ENCODE measurements at places on chromosomes 11 and 22.

GRCh38 chr11:86519064-86519911 lies 144.6 kb downstream of the CCDC81 start:
- DNase-seq, result no peak

- DNase-seq, result no peak
Measured at GRCh38 chr11:78149646-78150045, 10.2 kb upstream of the ALG8 start.

DNA sequence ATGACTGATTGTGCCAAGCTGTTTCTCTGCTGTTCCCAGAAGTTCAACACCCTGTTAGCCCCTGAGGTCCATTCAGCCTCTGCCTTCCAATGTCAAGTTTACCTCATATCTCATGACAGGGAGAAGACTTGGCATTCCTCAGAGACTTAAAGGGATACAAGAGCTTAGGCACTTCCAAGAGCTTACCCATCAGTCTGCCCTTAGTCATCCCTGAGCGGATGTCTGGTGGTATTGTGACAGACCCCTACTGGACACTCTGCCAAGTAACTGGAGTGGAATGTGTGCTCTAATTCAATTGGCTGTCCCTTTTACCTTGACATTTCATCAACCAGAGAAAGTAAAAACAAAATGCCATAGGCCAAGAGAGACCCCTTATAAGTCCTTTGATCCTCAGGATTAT lies 151.5 kb downstream of the AASDHPPT start:
- no peak for DNase-seq

DNA sequence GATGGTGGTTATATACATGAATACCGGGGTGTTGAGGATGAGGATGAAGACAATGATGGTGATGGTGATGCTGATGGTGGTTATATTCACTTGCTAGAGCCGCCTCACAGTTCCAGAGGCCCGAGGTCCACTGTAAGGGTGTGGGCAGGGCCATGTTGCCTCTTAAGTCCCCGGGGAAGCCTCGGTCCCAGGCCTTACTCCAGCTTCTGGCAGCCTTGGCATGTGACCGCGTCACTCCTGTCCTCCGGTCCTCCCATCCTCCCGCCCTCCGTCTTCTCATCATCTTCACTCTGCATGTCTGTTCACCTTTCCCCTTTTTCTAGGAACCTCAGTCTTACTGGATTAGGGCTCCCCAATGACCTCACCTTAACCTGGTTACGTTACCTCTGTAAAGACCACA lies 54.6 kb downstream of the IGLL1 start:
- DNase-seq, result no peak

DNA sequence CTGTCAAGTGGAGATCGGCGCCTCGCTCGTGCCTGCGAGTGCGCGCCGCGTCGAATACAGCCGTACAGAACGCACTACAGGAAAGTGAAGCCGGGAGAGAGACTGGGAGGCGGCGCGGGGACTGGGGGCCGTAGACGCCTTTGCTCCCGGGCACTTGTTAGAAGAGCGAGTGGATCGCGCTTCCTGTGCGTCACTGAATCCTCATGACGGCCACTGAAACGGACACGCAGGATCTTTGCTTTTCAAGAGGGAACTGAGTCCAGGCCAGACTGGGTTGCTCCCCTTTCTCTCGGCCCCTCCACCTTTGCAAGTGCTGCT lies 314 bp downstream of the RIC8A start:
- no peak for DNase-seq

DNA sequence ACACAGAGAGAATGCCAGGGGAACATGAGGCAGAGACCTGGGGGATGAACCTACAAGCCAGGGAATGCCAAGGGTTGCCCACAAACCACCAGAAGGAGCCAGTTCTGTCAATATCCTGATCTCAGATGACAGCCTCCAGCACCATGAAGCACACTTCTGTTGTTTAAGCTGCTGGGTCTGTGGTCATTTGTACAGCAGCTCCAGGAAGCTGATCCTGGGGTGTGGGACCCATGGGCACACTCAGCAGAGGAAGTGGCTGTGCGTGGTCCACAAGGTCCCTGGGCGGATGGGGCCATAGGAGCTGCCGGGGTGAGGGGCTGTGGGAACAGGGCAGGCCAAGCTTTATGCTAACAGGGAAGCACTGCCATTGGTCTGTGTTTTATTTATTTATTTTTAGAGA lies 12.1 kb downstream of the PPM1F start:
- DNase-seq, result no peak

- DNase-seq, result no peak
Measured at GRCh38 chr11:1958367-1958766, 11.2 kb downstream of the MRPL23 start.

DNA sequence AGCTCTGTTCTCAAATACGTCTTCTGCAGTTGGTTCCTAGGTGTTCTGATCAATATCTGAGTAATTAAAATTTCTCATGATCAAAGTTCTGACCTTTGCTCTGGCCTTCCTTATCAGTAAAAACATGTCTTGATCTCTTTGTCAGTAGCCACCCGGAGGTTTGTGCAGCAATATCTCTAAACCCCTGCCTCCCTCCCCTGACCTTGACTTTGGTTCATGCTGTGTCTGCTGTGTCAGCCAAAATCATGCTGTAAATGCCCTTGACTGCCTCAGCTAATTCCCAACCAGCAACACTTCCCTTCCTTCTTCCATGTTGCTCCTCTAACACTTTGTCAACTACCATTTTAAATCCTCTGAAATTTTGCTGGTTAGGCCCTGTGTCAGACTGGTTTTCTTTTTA lies 424.7 kb downstream of the FAM181B start:
- DNase-seq, result no peak

GRCh38 chr11:10298342-10298741 lies 4.3 kb upstream of the SBF2 start:
- no peak for DNase-seq

- DNase-seq, result no peak
Measured at GRCh38 chr11:62506413-62507124, 40.0 kb downstream of the AHNAK start.

DNA sequence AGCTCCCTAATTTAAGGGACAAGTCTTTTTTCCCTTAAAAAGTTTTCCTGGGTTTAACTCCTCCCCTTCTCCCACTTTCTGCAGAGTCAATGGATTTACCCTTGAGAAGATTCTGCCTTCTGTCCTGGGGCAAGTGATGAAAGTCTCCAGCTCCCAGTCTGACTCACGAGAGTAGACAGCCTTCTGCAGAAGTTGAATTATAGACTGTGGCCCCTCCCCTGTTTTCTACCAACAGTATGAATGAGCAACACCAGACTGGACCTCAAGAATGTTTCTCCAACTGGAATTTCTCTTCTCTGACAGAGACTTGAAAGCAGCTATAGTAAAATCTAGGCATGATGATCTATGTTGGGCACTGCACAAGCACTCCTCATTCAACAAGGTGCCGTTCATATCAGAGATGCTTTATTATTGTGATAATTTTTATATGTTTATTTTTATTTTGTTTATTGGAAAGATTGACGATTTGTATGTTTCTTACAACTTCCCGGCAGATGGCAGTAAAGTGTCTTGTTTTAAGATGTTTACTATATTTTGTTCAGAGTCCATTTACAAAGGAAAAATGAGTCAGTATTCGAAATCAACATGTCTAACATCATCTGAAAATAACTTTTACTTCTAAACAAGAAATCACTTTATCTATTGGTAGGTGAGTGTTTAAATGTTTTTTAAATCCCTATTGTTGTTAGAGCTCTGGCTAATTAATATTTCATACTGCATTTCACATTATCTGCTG lies 56.6 kb downstream of the LMO2 start:
- DNase-seq, result peak; percentile 18

GRCh38 chr11:58671983-58672633 lies 49.6 kb downstream of the CNTF start:
- DNase-seq, result no peak

DNA sequence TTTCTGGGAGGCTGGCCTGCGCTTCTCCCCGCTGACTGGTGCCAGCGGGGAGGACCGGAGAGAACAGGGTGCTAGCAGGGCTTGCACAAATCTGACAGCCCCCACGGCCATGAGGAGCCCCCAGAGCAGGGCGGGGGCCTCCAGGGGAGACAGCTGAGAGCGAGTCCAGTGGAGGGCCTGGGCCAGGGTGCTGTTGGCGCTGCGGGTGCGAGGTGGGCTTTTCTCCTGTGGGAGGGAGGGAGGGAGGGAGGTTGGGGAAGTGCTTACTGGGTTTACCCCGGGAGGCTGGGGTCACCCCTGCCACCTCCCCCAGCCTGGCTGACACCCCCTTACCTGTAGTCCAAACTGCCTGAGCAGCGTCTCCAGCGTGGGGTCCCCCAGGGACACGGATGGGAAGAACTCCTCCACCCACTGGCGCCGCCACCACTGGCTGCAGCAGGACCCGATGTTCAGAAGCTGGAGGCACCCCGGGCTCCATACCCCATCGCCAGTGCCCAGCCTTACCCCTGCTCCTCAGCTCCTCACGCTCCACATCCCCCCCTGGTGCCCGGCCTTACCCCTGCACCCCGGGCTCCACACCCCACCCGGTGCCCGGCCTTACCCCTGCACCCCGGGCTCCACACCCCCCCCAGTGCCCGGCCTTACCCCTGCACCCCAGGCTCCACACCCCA lies 3.9 kb downstream of the LMF2 start:
- DNase-seq, result no peak

DNA sequence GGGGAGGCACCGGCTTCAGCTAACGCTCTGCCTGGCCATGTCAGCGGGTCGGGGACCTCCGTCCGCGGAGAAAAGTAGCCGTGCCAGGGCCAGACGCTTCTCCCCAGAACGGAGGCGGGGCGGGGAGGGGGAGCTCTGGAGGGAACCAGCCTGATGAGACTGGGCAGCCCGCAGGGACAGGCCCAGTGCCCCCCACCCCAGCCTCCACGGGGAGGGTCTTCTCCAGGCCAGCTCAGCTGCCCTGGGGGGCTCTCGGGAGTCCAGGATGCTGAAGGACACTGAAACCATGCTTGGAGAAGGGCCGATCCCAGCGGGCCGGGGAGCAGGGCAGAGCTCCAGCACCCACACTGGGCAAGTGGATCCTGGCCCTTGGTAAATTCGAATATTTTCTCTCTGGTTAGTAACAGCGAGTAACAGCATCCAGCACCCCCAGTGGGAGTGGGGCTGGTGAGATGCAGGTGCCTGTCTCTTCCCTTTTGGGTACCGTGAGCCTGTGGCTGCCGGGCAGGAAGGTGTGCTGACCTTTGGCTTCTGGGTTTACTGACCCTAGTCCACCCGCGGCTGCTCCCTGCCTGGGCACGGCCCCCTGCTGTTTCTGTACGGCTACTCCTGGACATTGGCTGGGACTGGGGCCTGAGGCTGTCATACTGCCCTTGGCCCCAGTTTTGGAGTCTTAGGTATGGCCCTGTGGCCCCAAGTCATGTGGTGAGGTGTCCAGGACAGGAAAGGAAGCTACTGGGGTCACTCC lies 35.8 kb downstream of the GRAMD4 start:
- no peak for DNase-seq

- no peak for DNase-seq
Measured at GRCh38 chr11:13962562-13963168, at the start of gene SPON1. Gene SPON1, plus strand, starts transcription at chr11:13962723. Its CDS starts 182 bp downstream, at chr11:13962905.

DNA sequence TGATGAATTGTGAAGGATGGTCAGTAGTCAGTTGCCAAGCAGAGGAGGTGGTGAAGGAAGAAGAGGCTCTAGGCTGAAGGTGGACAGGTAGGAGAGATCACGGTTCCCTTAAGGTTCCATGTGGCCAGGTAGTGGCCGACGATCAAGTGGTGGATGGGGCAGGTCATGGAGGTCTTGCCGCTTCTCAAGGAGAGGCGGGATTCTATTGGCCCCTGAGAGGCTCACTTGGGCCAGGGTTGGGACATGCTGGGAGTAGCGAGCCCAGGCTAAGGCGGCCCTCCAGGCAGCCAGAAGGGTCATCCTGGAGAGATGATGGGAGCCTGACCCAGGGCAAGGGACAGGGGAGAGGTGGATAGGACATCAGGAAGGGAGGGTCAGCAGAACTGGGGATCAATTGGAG lies 20.9 kb upstream of the TMPRSS4 start:
- no peak for DNase-seq

DNA sequence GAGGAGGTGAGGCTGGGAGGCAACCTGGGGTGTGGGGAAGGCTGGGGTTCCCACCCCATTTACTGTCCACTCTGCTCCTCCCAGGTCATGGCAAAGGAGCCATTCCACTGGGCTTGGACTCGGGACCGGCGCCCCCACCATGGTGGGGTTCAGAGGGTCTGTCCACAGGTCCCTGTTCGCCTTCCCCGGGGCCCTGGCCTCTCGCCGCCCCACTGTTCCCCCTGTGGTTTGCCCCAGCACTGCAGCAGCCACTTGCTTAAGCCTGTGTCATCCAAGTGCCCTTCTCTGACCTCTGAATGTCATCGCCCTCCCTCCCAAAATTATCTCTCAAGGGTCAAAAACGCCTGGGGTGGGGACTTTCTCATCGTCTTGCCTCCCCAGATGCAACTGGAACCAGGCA lies 2.6 kb downstream of the SPDYC start:
- no peak for DNase-seq

DNA sequence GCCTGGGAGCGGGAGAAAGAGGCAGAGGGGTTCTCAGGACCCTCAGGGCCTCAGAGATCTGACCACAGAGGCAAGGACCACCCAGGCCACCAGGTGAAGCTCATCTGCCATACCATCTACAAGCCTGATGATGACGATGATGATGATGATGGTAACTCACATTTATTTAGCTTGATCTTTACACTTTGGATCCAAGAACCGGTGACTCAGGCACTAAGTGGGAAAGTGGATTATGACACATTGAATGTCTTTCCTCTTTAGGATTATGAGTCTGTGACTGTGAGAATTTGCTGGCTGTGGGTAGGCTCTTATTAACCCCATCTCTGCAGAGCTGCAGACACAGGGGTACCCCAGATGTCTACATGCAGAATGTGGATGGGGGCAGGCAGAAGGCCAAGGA lies 110.3 kb downstream of the DSCAML1 start:
- DNase-seq, result no peak

GRCh38 chr11:58928691-58929090 lies 10.6 kb upstream of the GLYATL1 start:
- no peak for DNase-seq

- DNase-seq, result no peak
Measured at GRCh38 chr22:47176026-47176389, 413.6 kb downstream of the TBC1D22A start.

Data from PC-9 (cell line).